ENCODE measurements at places on chromosomes 1 and 21.

DNA sequence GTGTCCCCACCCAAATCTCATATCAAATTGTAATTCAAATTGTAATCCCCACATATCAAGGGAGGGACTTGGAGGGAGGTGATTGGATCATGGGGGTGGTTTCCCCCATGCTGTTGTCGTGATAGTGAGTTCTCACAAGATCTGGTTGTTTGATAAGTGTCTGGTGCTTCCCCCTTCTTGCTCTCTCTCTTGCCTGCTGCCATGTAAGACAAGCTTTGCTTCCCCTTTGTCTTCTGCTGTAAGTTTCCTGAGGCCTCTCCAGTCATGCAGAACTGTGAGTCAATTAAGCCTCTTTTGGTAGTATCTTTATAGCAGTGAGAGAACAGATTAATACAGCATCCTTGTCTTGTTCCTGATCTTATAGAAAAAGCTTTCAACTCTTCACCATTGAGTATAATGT is 6.5 kb upstream of the LRRC39 start:
- no peak for DNase-seq

GRCh38 chr1:221076391-221076811 is 197.2 kb downstream of the HLX start:
- DNase-seq, result no peak

DNA sequence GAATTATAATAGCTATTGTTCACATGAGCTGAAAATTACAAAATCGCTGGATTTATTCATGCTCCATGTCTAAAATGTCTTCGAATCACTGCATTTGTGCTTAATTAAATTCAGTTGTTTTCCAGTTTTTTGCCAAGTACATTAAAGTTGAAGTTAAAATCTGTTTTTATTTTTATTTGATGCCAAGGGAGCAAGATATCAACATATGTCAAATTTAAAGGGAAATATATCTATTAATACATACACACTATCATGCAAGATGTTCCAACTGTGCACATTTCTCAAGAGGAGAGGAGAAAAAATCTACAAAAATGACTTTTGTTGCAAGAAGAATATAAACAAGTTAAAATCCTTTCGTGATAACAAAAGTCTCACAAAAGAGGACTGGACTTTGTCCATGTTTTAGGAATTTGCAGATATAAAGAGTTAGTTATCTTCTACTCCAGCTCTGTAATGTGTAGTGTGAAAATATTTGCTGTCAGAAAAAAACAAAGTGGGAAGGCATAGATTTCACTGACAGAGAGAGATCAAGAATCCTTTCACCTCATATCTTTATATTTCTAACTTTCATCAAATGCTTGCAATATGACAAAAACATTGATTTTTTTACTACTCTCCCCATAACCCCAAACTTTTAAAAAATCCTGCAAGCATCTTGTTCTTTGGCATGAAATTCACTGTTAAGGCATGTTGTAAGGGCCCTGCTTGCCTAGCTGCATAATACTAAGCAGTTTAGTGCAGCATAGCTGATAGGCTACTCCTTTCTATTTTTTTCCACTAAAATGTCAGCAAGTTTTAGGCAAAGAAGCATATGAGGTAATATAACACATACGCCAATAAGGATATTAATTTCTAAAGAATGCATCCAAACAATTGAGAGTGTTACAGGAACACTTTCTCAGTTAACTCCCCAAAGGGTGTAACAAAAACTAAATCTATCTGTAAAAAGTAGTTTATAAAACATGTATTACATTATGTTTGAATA is 340.2 kb upstream of the ADAMTS5 start:
- no peak for DNase-seq

DNA sequence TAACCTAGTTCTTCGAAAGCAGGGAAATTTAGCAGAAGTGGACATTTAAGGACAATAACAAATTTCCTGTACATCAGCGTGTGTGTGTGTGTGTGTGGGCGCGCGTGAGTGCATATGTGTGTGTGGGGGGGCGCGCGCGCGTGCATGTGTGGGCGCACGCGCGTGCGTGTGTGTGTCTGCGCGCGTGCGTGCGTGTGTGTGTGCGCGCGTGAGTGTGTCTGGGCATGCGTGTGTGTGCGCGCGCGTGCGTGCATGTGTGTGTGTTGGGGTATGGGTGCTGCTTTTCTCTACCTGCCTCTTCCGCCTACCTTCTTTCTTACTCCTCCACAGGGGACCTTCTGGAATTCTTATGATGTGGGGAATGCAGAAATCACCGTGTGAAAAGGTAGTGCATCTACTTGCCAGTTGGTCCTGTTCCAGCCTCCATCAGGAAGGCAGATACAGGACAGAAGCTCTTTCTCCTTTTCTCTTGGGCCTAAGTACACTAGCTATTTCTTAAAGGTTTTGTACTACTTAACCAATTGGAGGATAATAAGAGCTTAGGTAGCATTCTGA is 165.4 kb upstream of the KCNK2 start:
- DNase-seq, result no peak

DNA sequence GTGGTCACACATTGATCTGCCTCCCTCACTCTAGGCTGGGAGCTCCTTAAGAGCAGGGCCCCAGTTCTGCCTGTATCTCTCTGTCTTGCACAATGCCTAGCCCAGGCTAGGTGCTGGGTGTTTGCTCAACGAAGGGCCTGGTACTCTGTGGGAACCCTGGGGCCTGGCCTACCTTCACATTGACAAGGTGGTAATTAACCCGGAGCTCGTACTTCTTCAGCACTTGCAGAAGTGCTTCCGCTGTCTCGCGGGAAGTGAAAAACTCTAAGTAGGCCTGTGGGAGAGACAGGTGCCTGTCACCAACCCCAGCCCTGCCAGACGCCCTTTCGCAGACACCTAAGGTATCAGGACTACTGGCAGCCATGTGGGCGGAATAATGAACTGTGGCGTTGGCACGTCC is 13.7 kb downstream of the MTHFR start:
- DNase-seq, result no peak

- no peak for DNase-seq
Observed at GRCh38 chr1:165050246-165050645, 306.3 kb downstream of the LMX1A start.

GRCh38 chr1:184219414-184219813 is 167.4 kb upstream of the C1orf21 start:
- DNase-seq, result no peak

DNA sequence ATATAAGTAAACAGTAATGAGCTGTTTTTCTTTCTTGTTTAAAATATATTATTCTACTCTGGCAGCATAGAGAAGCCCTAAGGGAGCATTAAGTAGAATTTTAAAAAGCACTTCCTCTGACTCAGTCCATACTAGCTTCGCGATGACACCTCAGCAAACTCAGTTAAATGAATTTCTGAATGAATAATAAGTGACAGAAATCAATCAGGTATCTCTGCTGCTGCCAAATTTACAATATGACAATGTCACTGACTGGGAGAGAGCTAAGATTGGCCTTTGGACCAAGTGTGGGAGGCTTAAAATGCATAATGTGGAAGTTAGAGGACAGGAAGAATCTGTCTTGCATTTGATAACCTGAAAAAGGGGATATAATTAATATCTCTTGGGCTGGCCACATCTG is 296.1 kb downstream of the HHIPL2 start:
- DNase-seq, result no peak

GRCh38 chr21:44505673-44506278 is 34.2 kb downstream of the KRTAP10-1 start:
- DNase-seq, result no peak

GRCh38 chr21:14072761-14073535 is 137.8 kb downstream of the LIPI start:
- DNase-seq, result no peak

DNA sequence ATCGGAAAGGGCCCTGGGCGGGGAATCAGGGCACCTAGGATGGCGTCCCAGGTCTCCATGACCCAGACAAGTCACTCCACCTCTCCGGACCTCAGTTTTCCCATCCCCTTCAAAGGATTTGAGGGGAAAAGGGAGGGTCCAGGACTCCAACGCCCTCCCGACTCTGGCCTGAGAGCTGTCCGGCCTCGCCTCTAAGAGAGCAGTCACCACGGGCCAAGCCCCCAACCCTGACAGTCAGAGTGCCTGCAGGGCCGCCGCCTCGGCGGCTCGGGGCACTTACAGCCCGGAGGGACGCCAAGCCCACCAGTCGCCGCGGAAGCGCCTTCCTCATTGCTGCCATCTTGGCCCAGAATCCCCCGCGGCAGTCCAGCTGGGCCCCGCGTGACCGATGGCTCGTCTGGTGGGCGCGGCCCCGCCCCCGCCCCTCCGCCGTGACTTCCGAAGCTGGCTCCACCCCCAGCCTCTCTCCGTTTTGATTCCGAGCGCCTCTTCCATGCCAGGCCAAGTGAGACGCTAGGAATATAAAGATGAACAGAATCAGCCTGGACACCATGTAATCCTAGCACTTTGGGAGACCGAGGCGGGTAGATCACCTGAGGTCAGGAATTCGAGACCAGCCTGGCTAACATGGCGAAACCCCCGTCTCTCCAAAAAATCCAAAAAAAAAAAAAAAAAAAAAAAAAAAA is at the start of gene HMGCL:
TSS of gene HMGCL (minus strand) at position 354 of the 686 bp plus-strand sequence. CDS start at position 340, 14 bp downstream.
- DNase-seq, result peak; percentile 76

- no peak for DNase-seq
Observed at GRCh38 chr1:96557336-96557735, 164.2 kb upstream of the PTBP2 start.

GRCh38 chr1:163071405-163072255 is 2.5 kb downstream of the RGS4 start:
- DNase-seq, result no peak

DNA sequence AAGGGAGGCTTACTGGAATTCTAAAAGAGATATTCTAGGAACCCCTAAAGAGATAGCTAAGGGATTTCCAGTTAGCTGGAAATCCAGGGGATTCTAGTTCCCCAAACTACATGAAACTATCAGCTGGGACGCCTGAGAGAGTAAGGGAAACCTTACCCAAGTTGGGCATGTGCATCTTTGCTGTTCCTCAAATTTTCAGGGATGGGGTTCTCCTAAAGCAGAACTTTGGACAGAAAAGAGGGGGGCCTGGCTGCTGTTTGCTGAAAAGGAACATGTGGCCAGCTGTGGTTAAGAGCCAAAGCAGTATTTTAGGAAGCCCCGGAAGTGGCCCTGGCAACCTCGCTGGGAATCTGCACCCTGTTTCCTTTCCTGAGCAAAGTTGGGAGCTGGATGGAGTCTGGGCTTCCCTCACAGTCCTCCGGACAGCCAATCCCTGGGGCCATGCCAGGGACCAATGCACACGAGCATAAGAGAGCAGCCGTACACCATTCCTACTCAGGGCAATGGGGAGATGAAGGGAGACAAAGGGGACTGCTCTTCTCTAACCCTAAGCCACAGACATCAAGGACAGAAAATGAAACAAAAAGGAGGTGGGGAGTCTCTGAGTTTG is 154.3 kb downstream of the PLXNA2 start:
- no peak for DNase-seq

- no peak for DNase-seq
Observed at GRCh38 chr1:112517231-112517630, 8.5 kb downstream of the WNT2B start.

DNA sequence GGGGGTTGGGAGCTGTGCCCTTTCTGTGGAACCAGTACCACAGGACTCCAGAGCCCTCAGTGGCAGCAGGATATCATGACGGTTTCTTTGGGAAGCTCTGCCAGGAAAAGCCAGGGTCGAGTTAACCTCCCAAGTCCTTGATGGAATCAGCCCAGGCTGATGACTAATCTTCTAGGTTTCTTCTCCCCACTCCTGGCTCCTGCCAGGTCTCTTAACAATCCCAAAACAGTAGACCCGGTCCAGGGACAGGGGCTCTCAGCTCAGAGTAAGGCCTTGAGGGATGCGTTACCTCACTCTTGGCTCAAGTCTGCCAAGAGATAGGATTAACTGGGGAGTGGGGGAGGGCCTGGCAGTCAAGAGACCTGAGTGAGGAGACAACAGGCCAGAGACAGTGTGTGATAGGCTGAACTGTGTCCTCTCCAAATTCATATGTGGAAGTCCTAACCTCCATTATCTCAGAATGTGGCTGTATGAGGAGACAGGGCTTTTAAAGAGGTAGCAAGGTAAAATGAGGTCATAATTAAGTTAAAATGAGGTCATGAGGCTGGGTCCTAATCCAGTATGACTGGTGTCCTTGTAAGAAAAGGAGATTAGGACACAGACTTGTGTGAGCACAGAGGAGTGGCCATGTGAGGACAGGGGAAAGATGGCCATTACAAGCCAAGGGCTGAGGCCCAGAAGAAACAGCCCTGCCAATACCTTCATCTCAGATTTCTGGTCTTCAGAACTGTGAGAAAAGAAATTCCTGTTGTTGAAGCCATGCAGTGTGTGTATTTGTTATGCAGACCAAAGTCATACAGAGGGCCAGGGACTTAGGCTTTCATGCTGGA is 95.0 kb downstream of the BEND5 start:
- no peak for DNase-seq

- DNase-seq, result no peak
Observed at GRCh38 chr1:67393240-67393639, 37.0 kb downstream of the SERBP1 start.

GRCh38 chr1:66542314-66542713 is 8.4 kb downstream of the SGIP1 start:
- no peak for DNase-seq

GRCh38 chr1:94999456-95000131 is 72.7 kb upstream of the CNN3 start:
- DNase-seq, result no peak

DNA sequence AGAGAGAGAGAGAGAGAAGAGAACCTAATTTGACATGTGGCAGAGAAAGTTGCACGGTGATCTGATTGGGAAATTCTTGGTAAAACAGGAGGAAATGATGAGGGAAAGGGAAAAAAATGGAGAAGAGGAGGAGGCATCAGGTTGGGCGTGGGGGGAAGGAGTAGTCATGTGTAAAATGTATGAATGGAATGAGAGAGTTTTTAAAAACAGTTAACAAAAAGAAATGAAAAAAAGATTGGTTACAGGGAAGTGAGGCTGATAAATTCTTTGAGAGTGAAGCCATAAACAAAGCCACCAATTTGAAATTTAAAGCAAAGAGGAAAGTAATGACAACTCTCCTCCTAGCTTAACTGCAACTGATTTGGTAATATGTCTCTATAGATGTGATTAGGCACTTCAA is 409.2 kb downstream of the USH2A start:
- no peak for DNase-seq

DNA sequence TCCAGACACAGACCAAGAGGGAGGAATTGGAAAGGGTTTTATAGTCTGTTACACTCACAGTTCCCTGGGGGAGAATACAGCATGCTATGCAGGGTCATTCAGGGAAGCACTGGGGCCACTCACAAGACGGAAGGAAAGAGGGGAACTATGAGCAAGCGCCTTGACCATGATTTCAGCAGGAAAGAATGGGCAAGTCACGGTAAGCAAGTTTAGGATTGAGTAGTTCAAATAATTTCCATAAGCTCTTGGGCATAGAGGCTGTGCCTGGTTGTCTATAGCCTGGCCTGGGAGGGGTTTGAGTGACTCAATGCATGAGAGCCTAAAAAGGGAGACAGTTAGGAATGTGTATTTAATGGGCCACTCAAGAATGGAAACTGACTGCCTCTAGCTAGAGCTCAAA is 176.7 kb downstream of the TTLL7 start:
- no peak for DNase-seq

GRCh38 chr1:151556052-151556451 is 15.9 kb downstream of the TUFT1 start:
- no peak for DNase-seq

- DNase-seq, result no peak
Observed at GRCh38 chr1:113002297-113002696, 46.3 kb upstream of the SLC16A1 start.

- peak; percentile 60 for DNase-seq
Observed at GRCh38 chr1:172699111-172699510, 40.2 kb downstream of the FASLG start.

GRCh38 chr1:16971341-16972188 is 8.9 kb downstream of the MFAP2 start:
- DNase-seq, result no peak

GRCh38 chr1:157044326-157044725 is 1.2 kb downstream of the ARHGEF11 start:
- DNase-seq, result no peak

Measured in activated CD8-positive, alpha-beta memory T cell treated with anti-CD3 and anti-CD28 coated beads for 4 hours (primary cell).